ENCODE measurements at places on chromosomes 5 and 9.

GRCh38 chr9:93326654-93327053 lies 124.8 kb upstream of the FAM120A start:
- DNase-seq: no peak

DNA sequence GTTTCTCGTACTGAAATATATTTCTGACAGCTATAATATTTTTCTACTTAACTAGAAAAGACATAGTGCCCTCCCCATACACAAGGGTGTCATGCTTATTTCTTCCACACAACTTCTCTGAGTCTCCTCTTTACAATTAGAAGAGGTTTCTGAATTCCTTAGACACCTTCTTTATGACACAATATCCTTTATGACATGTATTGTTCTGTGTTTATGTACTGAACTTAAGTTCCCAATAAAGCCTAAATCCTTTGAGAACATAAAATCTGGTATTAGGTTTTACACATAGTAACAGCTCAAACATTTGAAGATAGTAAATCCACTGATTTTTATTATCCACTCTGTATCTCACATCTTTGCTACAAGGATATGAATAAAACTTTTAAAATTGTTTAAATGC lies 32.5 kb downstream of the GRAMD2B start:
- no peak for DNase-seq

GRCh38 chr9:113529336-113530009 lies 65.9 kb downstream of the RGS3 start:
- DNase-seq: no peak

- no peak for DNase-seq
Observed at GRCh38 chr9:78909566-78909965, 612.6 kb downstream of the PSAT1 start.

GRCh38 chr5:34803974-34804732 lies 34.8 kb upstream of the TTC23L start:
- no peak for DNase-seq

GRCh38 chr9:16039218-16039987 lies 486.6 kb downstream of the CCDC171 start:
- DNase-seq: no peak

- no peak for DNase-seq
Observed at GRCh38 chr9:131704141-131704983, 35.5 kb downstream of the RAPGEF1 start.

GRCh38 chr5:128777052-128777451 lies 188.2 kb upstream of the SLC27A6 start:
- no peak for DNase-seq

GRCh38 chr5:91187032-91187431 lies 196.1 kb downstream of the ARRDC3 start:
- DNase-seq: no peak

DNA sequence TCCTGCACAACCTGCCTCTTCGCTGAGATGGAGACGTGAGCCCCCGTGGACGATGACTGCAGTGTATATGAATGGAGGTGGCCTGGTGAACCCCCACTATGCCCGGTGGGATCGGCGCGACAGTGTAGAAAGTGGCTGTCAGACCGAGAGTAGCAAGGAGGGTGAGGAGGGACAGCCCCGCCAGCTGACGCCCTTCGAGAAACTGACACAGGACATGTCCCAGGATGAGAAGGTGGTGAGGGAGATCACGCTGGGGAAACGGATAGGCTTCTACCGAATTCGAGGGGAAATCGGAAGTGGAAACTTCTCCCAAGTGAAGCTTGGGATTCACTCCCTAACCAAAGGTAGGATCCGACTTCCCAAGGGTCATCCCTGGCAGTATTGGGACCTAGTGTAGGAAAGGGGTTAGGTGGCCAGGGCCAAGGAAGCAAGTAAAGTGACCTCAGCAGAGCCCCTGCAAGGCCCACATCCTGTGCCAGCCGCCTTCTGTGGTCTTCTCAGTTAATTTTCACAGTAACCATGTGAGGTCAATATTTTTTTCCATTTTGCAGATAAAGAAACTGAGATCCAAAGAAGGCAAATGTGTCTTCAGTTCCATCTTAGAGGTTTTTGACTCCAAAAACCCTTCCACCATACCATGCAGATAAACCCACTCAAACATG lies 53.8 kb downstream of the NIM1K start:
- no peak for DNase-seq

DNA sequence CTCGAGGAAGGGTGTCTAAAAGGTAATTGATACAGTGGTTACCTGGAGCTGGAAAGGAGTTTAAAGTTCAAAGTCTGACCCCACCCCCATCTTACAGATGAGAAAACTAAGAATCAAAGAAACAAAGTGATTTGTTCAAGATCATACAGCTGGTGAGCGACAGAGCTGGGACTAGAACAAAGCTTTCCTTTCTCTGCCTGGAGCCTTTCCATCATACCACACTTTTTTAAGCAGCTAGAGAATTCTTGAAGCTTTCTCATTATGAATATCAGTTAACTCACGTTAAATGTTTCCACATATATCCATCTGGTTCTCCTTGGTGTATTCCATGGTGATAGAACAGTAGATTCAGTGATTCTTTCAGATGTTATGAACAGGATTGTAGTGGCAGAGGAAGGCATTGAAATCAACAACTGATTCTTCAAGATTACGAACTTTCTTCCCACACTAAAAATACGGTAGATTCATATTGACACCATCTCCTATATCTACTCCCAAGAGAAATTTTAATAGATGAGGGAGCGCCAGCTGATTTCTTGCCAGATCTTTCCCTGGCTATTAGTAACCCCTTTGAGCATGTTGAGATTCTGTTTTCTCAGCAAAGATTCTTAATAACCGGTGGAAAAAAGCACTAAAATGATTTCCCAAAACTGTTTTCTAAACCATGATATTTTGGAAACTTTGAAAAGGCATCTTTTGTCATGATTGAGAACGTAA lies 233.7 kb downstream of the ADAMTSL1 start:
- DNase-seq: no peak

- no peak for DNase-seq
Observed at GRCh38 chr5:14695152-14695551, 30.6 kb downstream of the OTULIN start.

GRCh38 chr5:163623986-163624385 lies 118.6 kb downstream of the MAT2B start:
- DNase-seq: no peak

DNA sequence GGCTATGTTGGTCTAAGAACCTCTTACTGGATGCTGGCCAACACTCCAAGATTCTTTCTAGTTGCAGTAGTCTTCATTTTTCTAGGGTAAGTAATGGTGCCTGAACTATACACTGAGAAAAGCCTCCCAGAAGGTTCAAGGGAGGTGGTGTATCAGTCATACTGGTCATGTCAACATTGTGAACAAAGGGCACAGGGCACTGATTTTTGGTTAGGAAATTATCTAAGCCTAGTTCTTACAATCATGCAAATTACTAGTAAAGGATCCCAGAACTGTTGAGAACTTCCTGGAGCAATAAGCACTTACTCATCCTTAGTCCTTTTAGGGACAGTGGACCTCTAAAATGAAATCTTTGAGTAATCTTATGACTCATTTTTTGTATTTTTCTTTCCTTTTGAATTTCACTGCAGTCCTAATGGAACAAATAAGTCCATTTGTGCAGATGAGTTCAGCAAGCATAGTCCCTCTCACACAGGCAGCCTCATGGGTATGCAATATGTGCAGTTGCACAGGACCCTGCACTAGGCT lies 21.1 kb upstream of the CDC42SE2 start:
- no peak for DNase-seq

- no peak for DNase-seq
Observed at GRCh38 chr5:6185574-6185973, 192.8 kb downstream of the MED10 start.

- DNase-seq: no peak
Observed at GRCh38 chr5:173825215-173825865, 62.8 kb upstream of the CPEB4 start.

GRCh38 chr5:141510850-141511601 lies 22.1 kb downstream of the PCDHGC5 start:
- no peak for DNase-seq

- no peak for DNase-seq
Observed at GRCh38 chr5:118604106-118604505, 384.2 kb downstream of the DTWD2 start.

All from stimulated activated CD4-positive, alpha-beta T cell treated with anti-CD3 and anti-CD28 coated beads, Interleukin-1b, Interleukin-23, amount 100 ng/mL, for 24 hours (primary cell).